AG10803 (cell line): ENCODE measurements at places on chromosomes 6 and 20.

DNA sequence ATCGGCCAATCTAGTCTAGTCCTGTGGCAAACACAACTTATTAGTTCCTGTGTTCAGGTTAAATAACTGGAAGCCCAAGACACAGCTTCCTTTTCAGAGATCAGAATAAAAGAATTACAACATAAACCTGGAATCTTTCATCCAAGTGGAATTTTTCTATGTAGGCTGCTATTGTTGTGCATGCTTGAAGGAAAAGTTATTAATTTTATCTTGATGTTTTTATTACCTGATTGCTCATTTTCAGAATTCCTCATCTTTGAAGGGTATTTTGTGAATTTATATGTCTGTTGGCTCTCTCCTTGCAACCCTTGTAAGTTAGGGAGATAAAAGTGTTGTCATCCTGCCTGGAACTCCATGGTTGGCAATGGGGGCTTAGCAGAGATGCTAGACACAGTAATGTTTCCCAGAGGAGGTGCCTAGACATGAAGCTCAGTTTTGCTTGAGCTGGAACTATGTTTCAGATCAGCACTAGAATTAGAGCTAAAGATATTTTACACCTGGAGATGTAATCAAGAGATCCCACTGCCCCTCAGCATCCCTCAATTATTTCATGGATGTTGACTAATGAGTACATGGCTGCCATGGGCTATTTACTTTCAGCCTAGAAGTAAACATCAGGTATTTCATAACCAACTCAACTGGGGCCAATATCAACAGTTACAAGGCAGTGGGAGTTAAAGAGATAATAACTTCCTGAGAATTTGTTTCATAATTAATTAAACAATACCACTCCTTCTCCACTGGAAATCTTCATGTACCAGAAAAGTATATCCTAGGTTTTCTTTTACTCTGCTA is 367.0 kb upstream of the MARCKS start:
- DNase-seq = peak; percentile 73

DNA sequence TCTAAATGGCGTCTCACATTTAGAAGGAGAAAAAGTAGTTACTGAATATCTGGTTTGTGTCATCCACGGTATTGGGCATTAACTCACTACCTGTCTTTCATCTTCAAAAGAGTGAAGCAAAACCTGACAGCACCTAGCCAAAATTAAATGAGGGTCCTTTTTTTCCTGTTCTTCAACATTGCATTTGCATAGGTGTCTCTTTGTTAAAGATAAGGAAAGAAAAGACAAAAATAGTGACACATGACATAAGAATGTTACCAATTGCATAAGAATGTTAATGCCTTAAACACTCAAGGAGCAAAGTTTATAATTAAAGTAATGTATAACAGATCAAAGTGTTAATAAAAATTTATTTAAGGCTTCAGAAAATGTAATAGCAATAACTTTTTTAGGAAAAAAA is 61.4 kb upstream of the MANEA start:
- no peak for DNase-seq

GRCh38 chr6:157777344-157777743 is 45.7 kb upstream of the SNX9 start:
- no peak for DNase-seq

DNA sequence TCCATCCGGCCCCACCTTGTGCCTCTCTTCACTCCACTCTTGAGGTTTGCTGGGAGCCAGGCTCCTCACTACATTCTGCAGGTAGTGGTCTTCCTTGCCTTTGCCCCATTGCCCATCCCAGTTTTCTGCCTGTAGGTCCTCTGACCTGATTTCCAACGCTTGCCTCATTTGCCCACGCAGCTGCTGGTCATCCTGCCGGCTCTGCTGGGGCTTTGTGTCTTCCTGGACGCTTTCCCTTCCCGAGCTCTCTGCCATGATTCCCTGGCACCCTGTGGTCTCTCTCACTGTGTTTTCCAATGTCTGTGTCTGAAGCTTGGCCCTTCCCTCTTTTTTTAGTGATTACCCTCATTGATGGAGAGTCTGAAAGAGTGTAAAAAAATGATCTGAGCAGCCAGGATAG is 451.6 kb downstream of the UTRN start:
- no peak for DNase-seq

DNA sequence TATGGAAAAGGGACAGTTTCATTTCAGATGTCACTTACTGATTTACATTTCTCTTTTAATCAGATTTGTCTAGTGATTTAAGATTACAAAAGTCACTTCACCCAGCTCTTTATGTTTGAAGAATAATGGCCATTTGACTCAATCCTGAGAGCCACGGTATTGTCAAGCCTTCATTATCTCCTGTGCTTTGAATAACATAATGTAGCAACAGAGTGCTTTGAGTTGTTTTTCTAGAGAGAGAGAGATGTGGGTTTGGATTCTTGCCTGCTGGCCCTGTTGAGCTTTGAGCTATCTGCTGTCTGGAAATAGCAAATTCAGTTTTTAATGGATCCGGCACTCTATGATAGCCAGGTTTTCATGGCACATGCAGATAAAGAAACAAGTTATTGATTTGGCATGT is 478.4 kb upstream of the SOX4 start:
- peak; percentile 61 for DNase-seq

DNA sequence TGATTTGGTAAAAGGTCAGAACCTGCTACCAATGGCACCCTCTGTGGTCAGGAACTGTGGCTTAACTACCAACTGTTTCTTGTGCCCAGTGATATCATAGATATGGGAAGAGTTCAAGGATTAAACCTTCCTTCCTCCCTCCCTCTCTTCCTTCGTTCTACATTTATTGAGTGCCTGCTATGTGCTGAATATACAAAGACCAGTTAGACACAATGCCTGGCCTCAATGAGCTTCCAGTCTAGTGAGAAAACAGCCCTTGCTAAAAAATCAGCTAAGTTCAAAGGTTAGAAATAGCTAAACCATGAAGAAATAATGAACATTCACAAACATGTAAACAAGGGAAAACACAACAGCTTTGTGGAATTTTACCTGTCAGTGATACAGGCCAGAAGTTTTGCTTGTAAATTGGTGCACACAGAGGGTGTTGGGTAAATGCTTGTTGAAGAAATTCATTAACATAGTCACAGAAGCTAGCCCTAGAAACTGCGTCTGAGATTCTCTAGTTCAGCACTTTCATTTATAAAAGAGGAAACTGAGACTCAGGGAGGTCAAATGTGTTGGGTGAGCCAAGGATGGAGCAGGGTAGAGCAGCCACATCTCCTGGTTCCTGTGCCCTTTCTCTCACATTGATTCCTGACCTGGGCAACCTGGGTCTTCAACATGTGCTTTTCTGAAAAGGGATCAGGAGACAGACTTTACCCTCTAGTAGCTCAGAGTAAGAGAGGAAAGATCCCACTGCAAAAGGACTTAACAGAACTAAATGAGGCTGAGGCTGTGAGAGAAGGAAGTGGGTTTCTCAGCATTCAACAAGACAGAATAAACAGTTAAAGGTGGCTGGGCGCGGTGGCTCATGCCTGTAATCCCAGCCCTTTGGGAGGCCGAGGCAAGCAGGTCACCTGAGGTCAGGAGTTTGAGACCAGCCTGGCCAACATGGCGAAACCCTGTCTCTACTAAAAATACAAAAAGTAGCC is 14.4 kb upstream of the FOXO3 start:
- no peak for DNase-seq

DNA sequence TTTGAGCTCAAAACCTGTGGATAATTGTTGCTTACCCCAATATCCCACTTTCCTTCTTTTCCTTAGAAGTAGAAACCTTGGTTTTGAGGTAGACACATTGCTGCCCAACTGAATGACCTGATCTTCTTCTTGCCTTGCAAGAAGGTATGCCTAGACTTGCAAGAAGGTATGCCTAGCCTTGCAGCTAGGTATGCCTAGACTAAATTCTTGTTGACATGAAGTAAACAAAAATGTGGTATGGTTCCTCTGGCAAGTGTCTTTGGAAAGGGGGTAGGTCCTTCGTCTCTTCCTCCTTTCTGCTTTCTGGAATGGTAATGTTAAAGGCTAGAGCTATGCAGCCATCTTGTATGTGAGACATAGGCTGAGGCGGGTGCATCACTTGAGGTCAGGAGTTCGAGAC is 129.2 kb downstream of the GMPR start:
- no peak for DNase-seq

DNA sequence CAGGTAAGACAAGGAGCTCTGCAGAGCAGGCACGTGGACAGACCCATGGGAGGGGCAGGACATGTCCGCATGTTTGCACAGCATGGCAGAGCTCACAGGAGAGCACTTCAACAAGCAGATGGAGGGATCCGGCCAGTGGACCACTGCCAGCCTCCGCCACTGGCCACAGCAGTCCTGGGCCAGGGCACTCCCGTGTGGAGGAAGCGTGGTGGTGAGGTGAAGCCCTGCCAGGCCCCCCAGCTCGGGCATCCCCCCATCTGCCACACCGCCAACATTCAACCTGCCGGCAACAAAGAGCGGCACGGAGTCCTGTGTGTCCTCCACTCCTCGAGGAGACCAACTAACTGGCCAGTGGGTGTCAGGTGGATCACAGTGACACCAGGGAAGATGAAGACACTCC is 104.3 kb upstream of the AGPAT4 start:
- DNase-seq = no peak

DNA sequence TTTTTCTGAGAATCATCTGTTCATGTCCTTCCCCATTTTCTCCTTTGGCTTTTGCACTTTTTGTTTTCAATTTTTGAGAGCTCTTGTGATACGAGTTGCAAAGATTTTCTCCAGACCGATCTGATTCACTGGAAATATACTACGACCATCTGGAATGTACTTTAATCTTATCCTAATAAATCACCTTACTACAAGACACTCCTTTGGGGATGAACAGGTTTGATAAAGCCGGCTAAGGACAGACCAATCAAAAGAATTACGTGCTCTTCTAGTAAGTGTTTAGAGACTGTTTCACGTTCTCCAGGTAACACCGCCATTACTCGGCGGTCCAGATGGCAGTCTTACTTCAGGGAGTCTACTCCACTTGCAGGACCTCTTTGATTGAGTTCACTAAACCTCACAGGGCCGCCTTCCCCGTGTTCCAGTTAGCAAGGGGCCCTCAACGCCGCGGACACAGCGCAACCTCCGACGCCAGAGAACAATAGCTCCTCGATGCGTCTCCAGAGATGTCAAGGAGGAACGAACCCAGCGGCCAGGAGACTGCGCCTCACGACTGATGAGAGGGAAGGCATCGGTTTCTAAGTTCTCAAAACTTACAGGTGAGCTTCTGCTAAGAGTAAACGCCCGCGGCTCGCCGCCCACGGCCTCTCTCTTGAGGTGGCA is 920 bp upstream of the WTAP start:
- DNase-seq = no peak

GRCh38 chr6:165793287-165793825 is 130.3 kb upstream of the PDE10A start:
- DNase-seq = no peak

DNA sequence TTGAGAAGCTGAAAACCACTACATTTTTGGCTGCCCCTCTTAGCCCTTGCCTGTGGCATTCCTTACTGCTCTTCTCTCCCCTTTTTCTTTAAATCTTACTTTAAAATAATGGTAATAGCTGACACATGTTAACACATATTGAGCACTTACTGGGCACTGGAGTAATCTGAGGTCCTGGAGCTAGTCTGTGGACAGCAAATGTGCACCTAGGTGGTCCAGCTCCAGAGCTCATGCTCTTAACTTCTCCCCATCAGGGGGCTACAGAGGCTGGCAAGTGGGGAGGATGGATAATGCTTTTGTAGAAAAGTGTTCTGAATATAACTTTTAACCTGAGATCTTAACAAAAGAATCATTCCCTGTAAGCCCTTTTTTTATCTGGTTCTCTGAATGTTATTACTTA is 74.8 kb downstream of the ADGRB3 start:
- no peak for DNase-seq

DNA sequence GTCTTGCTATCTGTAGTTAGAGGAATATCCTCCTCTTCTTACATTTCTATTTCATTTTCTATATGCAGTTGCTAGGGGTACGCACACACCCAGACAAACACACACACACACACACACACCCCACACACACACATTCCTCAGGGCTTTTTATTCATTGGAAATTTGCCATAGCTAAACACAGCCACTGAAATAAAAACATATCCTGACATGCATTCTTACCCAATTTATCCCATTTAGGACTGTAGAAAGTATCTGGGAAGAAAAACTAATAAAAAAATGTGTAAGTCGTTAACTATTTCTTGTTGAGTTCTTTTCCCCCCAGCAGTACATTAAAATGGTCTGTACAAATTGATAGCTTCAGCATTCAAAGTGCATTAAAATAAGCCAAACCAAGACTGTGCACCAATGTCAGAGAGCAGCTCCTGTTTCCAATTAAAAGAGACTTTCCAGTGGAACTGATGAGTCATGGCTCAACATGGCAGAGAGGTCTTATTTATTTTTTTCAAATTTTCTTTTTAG is 357.9 kb upstream of the AGPAT4 start:
- peak; percentile 91 for DNase-seq

DNA sequence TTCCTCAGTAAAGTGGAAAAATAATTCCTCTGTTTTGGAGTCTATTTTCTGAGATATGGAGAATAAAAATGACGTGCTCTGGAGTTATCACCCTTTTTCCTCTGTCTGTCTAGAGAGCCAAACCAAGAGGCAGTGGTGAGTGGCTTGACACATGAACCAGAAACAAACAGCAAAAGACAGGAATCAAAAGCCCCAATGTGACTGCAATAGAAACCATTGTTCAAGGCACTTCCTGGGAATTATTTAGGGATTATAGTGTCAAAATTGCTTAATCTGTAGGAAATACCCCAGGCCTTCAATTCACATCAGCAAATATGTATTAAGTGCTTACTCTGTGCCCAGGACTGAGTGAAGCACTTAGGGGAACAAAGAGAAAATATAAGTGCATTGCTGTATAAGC is 560.4 kb upstream of the JAG1 start:
- DNase-seq = no peak

- DNase-seq = peak; percentile 72
Observed at GRCh38 chr6:104540743-104541142, 319.0 kb downstream of the HACE1 start.

GRCh38 chr6:126770176-126770575 is 348.3 kb upstream of the RSPO3 start:
- no peak for DNase-seq

- DNase-seq = no peak
Observed at GRCh38 chr20:9789131-9789530, 49.7 kb downstream of the PAK5 start.

DNA sequence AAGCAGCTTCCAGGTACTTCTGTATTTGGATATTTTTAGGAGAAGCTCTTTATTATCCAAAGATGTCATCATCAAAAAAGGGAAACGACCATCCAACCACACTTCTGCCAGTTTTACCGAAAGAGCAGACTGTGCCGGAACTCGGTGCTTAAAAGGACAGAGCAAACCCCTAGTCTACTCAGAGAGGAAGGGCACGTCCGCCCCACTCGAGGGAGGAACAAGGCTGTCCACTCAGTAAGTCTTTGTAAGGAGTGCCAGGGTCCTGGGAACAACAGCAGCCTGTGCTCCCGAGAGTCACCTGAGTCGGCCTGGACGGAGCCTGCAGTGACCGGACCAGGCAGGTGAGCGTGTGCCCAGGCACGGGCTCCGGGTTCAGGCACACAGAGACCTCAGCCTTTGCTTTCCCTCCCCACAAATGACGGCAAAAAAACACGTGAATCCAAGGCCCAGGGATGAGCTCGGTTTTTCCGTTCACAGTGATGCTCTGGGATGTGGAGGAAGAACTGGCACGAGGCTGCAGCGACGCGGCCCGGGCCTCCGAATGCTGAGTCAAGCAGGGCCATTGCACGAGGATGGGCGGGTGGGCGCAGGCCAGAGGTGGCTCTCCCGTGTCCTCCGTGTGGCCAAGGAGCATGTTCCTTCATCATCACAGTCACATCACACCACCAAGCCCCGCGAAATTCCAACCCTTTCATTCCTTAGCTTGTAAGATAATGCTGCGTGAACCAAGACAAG is 17.4 kb upstream of the SLCO4A1 start:
- no peak for DNase-seq

- no peak for DNase-seq
Observed at GRCh38 chr6:40042232-40042631, 108.0 kb upstream of the MOCS1 start.

- DNase-seq = no peak
Observed at GRCh38 chr20:8255945-8256632, 124.0 kb downstream of the PLCB1 start.
